Foreskin keratinocyte (primary cell): ENCODE measurements at places on chromosomes 11 and 22.
A peak's percentile ranks its signal among the peaks of the same experiment; 100 is the strongest.

- DNase-seq: no peak
Measured at GRCh38 chr22:49508561-49508960, 319.1 kb downstream of the BRD1 start.

DNA sequence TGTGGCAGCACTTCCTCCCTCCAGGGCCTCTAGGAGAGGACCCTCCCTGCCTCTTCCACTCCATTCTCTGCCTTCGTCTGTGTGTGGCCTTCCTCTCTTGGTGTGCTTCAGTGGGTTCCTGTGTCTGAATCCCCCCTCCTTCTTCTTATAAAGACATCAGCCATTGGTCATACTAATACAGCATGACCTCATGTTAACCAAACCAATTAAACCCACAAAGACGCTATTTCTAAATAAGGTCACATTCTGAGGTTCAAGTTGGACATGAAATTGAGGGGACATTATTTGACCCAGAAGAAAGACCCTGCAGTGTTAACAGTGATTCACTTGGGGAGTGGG, 398.6 kb downstream of the SHANK2 start:
- no peak for DNase-seq

GRCh38 chr22:19859861-19860510, 5.3 kb upstream of the GNB1L start:
- DNase-seq: no peak

DNA sequence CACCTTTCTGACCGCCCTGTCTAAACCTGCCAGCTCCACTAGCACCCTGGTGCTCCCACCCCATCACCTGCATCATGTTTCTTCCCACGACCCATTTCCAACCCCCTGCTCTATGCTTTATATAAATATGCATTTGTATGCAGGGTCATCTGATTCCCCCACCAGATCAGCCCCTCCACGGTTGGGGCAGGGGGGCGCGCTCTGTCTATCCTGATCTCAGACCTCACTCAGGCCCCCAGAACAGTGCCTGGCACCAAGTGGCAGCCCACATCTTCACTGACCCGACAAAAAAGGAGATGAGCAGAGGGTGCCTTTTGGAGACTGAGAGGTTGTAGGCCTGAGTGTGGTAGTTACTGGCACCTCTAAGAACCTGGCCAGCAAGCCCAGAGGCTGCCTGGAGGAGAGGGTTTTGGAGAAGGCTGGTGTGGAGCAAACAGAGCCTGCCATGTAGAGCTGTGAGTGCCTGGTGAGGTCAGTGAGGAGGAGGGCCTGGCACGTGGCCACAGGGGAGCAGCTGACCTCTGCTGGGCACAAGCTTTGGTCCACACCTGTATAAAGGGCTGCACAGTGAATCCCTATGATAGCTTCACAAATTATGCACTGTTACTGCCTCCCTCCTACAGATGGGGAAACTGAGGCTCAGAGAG, 86.3 kb upstream of the RTL6 start:
- DNase-seq: no peak

- no peak for DNase-seq
Measured at GRCh38 chr11:84236436-84236835, 950.3 kb upstream of the CCDC90B start.

DNA sequence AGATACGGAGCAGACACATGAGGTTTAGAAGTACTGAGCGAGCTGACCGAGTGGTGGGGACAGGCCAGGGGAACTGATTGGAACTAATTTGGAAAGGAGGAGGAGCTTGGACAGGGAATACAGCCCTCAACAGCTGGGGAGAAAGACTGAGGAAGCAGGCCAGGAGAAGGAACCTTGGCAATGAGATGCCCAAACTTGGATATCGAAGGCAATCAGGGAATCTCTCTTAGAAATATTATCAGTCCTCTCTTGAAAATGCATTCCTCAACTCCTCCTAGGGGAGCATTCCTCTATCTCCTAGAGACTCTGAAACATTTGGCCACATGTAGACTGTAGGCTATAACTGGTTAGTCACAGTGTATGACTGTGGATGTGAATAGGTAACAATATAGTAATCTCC, 284.6 kb downstream of the GUCY1A2 start:
- DNase-seq: no peak

GRCh38 chr11:82756765-82757639, 23.3 kb upstream of the FAM181B start:
- no peak for DNase-seq

- DNase-seq: no peak
Measured at GRCh38 chr11:100789500-100789899, 102.4 kb downstream of the ARHGAP42 start.

DNA sequence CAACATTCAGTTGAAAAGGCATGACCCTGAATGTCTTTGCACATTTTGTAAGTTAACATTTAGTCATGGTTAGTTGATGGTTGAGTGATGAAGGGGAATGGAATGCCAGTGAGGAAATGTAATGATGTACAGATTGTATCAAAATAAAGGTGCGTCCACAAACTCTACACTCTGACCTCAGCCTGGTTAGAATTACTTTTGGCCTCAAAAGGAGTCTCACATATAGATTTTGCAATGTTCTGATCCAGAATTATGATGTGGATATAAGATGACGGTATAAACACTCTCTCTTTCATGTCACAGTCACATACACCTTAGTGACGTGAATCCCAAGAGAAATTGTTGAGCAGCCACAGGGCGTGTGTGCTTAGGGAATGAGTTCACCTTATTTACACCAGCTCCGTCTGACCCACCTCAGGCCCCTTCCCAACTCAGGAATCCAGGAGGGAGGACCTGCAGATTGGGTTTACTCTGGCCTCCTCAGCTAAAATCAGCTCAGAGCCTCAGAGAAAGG, 100.1 kb downstream of the RDX start:
- peak; percentile 92 for DNase-seq

DNA sequence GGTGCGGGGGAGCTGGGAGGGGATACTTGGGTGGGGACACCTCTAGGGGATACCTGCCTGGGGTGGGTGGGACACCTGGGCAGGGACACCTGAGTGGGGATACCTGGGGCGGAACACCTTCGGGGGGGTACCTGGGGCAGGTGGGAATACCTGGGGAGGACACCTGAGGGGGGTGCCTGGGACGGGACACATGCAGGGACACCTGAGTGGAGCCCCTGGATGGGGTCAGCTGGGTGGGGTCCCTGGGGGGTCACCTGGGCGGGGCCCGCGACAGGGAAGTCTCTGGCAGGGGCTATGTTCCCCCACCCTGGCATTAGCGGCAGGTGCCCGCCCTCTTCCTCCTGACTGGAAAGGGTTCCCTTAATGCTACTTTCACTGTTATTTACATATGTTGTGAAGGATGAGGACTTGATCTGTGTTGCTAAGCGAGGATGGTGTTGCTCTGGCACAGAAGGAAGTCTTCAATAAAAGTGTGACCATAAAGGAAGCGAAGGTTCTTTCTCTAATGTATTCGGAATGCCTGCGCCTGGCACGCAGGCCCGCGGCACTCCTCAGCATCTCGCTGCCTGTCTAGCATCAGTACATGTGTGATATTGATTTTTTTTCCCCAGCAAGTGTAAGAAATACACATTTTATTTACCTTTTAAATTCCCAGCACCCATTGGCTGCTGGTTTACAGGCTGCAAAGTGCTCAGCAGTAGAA, 801.7 kb downstream of the BRD1 start:
- DNase-seq: no peak

- no peak for DNase-seq
Measured at GRCh38 chr11:13891911-13892310, 70.6 kb upstream of the SPON1 start.

DNA sequence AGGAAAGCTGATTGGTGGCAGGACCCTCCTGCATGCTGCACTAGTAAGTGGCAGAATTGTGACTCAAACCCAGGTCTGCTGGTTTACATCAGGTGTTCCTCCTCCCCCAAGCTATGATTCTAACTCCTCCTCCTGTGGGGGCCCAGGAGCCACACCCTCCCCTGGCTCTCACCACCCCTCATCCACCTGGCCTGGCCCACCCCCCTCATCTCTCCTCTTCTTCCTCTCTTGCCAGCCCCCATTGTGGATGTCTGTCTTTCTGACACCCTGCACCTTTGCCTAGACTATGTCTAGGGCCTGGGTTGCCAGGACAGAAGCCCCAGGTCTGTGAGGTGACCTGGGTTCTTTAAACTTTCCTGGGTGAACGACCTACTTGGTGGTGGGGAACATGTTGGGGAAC, 59.9 kb downstream of the GRIK4 start:
- no peak for DNase-seq

DNA sequence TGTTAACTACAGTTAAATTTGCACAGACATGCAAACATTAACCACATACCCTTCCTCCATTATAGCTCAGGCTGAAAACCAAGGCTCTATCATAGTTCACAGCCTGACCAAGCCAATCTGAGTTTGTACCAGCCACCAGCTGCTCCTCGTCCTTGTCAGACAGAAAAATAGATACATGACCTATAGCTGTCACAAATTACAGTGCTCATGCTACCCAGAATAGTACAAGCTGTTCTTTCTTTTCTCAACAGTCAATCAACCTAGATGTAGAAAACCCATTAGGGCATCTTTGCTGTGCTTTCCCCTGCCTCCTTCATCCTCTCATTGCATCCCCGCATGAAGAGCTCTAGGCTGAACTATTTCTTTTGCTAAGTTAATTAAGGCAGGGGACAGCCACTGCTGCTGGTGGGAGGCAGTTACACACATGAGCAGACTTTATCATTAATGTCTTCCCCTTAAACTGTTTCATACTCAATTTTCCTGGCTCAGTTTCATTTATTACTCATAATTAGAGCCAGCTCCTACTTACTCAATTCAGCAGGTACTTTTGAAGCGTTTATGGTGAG, 148.3 kb downstream of the TRPC6 start:
- no peak for DNase-seq

DNA sequence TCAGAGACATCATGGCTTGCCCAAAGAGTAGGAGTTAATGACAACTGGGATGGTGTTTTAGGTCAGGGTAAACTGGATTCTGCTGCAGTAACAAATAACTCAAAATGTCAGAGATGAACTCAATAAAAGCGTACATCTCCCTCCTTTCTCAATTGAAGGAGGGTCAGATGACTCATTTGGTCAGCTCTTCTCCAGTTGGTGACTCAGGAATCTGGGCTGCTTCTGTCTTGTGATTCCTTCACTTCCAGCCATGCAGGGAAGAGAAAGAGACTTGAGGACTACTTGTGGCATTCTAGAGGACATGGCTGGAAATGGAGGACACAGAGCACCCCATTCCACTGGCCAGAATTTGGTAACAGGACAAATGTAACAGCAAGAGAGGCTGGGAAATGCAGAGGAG, 3.2 kb upstream of the SYT13 start:
- no peak for DNase-seq

DNA sequence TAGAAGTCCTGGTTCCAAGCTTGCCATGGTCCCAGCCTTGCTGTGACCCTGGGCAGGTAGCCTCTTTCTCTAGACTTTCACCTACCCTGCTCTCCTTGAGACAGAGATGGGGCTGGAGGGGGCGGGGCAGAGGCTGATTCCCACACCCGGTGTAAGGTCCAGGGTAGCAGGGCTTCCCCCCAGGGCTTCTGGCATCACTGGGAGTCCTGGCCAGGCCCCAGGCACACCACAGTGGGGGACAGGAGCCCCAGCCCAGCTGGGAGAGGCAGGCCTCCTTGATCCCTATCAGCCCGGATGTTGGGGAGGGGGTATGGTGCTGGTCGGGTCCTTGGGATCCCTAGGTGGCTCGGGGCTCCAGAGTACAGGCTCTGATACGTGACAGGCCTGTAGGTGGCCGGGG, 1.7 kb upstream of the NUDT8 start:
- no peak for DNase-seq

DNA sequence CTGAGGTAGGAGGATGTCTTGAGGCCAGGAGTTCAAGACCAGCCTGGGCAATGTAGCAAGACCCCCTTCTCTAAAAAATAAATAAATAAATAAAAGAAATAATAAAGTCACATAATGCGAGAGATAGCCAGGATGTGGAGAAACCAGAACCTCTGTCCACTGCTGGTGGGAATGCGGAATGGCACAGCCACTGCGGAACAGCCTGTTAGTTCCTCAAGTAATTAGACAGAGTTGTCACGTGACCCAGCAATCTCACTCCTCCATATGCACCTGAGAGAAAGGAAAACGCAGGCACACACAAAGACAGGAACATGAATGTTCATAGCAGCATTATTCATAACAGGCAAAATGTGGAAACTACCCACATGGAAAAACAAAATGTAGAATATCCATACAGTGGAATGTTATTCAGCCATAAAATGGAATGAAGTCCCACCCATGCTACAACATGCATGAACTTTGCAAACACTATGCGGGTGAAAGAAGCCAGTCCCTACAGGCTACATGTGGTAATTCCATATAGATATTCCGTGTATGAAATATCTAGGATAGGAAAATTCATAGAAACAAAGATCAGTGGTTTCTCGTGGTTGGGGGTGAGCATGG, 27.4 kb downstream of the LIF start:
- no peak for DNase-seq

DNA sequence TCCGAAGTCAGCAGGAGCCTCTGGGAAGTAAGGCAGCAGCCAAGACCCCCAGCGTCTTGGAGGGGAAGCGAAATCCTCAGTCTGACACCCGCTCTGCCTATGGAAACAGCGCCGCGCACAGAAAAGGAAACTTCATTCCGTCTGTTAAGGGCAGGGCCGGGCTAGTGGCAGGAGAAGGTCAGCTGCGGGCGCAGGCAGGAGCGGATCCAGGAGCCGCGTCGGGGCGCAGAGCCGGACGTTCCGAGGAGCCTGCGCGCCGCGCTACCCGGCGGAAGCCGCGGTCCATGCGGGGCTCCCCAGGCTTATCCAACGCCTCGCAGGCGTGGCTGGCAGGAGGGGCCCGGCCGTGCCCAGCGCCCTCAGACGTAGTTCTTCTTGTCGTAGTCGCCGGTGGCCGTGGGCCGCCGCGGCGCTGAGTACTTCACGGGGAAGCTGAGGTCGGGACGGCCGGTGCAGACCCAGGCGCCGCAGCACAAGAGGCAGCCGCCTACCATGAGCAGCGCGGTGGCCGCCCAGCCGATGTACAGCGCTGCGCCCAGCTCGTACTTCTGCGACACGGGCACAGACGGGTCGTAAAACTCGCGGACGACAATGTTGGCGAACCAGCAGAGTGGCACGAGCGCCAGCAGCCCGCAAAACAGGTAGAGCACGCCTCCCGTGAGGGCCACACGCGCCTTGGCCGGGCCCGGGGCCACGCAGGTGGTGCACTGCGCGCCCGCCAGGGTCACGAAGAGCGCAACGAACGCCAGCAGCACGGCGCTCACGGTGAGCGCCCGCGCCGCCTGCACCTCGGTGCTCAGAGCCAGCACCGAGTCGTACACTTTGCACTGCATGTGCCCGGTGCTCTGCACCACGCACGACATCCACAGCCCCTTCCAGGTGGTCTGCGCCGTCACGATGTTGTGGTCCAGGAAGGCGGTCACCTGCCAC, 705 bp downstream of the CLDN5 start:
- no peak for DNase-seq

- no peak for DNase-seq
Measured at GRCh38 chr22:30876221-30876751, 92.3 kb downstream of the MORC2 start.

- peak; percentile 71 for DNase-seq
Measured at GRCh38 chr11:44842220-44842619, 108.5 kb downstream of the TP53I11 start.

GRCh38 chr22:23380230-23380573, 199.9 kb downstream of the IGLL1 start:
- DNase-seq: no peak

- DNase-seq: peak; percentile 38
Measured at GRCh38 chr11:68212421-68213134, 518 bp downstream of the KMT5B start.

GRCh38 chr11:49851511-49851910, 100.7 kb upstream of the OR4C13 start:
- no peak for DNase-seq

GRCh38 chr11:120985718-120986569, 38.0 kb upstream of the TBCEL start:
- DNase-seq: no peak

GRCh38 chr22:50626850-50627641, 906 bp downstream of the ARSA start:
- DNase-seq: no peak

GRCh38 chr11:21771097-21771496, 421.8 kb upstream of the ANO5 start:
- no peak for DNase-seq
